ENCODE measurements at places on chromosomes 11 and 22.

DNA sequence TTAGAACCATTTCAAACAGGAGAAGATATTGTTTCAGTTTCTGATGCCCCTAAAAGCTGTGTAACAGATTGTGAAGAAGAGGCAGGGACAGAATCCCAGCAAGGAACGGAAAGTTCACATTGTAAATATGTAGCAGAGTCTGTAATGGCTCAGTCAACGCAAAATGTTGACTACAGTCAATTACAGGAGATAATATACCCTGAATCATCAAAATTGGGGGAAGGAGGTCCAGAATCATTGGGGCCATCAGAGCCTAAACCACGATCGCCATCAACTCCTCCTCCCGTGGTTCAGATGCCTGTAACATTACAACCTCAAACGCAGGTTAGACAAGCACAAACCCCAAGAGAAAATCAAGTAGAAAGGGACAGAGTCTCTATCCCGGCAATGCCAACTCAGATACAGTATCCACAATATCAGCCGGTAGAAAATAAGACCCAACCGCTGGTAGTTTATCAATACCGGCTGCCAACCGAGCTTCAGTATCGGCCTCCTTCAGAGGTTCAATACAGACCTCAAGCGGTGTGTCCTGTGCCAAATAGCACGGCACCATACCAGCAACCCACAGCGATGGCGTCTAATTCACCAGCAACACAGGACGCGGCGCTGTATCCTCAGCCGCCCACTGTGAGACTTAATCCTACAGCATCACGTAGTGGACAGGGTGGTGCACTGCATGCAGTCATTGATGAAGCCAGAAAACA, 40.8 kb downstream of the IGLL1 start:
- no peak overlapping the region for H3K27ac ChIP-seq
- peaks cover 10% of the 10 kb centered on the region for H3K4me1 ChIP-seq
- H3K36me3 ChIP-seq, result no peaks in the 10 kb centered on the region
- peak; percentile 83 for DNase-seq
- peaks cover 6% of the 10 kb centered on the region for H3K27me3 ChIP-seq

DNA sequence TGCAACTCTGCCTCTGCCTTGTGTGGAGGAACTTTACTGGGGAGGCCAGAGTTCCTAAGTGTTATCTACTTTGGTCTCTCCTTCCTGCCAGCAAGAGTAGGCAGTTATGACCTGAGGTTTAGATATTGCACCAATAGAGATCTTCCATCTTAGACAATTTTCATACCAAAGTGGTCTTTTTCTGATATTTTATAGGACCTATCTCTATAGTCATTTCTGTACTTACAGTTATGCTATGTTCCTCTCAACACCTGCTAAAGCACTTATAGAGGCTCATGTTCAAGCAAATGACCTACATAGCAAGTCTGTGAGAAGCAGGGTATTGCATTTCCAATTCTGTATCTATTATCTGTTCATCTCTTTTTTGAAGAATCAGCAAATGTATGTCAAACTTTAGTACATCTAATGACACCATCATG, 80.8 kb downstream of the HORMAD2 start:
- H3K4me1 ChIP-seq, result peaks cover 62% of the 10 kb centered on the region
- H3K27me3 ChIP-seq, result no peaks in the 10 kb centered on the region
- DNase-seq, result no peak
- peak overlapping the region; percentile 91 for H3K27ac ChIP-seq

DNA sequence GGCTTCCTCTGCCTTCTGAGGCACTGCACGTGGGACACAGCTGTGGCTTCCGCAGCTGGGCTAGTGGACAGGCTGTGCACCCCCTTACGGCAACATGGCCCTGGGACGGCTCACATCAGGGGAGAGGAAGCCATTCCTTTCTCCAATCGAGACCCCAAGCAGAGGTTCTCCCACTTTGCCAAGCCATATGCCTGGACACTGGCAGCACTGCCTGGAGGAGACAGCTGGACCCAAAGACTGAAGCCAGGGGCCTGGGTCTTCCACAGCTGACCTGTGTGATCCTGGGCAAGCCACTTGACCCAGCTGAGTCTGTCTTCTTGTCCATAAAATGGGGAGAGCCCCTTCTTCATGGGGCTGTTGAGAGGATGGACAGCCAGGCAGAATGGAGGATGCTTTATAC, 65.4 kb downstream of the SHISAL1 start:
- H3K4me1 ChIP-seq, result no peaks in the 10 kb centered on the region
- H3K27me3 ChIP-seq, result peaks cover 9% of the 10 kb centered on the region
- no peak for DNase-seq
- H3K4me3 ChIP-seq, result no peak overlapping the region

- H3K27ac ChIP-seq, result no peak overlapping the region
- DNase-seq, result no peak
- peaks cover 3% of the 10 kb centered on the region for H3K27me3 ChIP-seq
- peaks cover 12% of the 10 kb centered on the region for H3K4me1 ChIP-seq
- no peak overlapping the region for H3K4me3 ChIP-seq
- no peaks in the 10 kb centered on the region for H3K36me3 ChIP-seq
Observed at GRCh38 chr11:66875378-66875777, 18.5 kb downstream of the LRFN4 start.

GRCh38 chr11:78397398-78397797, 20.2 kb downstream of the GAB2 start:
- H3K36me3 ChIP-seq, result peaks cover 25% of the 10 kb centered on the region
- H3K27me3 ChIP-seq, result no peaks in the 10 kb centered on the region
- DNase-seq, result peak; percentile 33
- peaks cover 42% of the 10 kb centered on the region for H3K4me1 ChIP-seq
- H3K4me3 ChIP-seq, result no peak overlapping the region
- peak overlapping the region; percentile 29 for H3K27ac ChIP-seq

- no peaks in the 10 kb centered on the region for H3K27me3 ChIP-seq
- no peak overlapping the region for H3K4me3 ChIP-seq
- no peaks in the 10 kb centered on the region for H3K4me1 ChIP-seq
- no peaks in the 10 kb centered on the region for H3K36me3 ChIP-seq
Observed at GRCh38 chr11:80831374-80831773, 1390.5 kb upstream of the TENM4 start.

GRCh38 chr11:41533761-41534160, 74.3 kb upstream of the LRRC4C start:
- no peak overlapping the region for H3K27ac ChIP-seq
- H3K4me1 ChIP-seq, result no peaks in the 10 kb centered on the region
- no peaks in the 10 kb centered on the region for H3K27me3 ChIP-seq

DNA sequence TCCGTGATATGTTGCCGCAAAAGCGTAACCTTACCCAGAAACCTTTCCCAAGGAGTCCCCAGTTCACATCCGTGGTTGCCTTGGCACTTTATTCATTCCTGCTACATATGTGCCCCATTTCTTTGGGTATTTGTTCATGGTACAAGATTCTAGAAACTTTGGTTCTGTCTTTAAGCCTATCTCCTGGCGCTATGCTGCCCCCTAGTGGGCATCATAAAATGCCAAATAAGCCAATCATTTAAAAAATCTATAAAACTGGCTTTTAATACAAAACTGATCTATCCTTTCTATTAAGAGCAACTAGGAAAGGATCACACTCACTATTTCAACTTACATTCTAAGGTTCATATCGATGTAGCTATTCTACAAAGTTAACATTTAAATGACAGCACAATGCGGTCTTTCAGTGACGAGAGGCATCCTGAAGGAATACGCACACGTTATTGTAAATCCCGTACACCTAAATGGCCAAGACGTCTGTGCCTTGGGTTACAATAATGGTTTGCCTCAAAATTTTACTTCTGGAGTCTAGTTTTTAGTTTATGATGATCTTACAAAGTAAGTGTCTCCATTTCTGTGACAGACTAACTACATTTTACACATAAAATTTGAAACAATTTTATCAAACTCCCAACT, 16.2 kb downstream of the PIWIL3 start:
- no peak overlapping the region for H3K27ac ChIP-seq
- peaks cover 14% of the 10 kb centered on the region for H3K27me3 ChIP-seq
- no peak overlapping the region for H3K4me3 ChIP-seq
- no peaks in the 10 kb centered on the region for H3K4me1 ChIP-seq

DNA sequence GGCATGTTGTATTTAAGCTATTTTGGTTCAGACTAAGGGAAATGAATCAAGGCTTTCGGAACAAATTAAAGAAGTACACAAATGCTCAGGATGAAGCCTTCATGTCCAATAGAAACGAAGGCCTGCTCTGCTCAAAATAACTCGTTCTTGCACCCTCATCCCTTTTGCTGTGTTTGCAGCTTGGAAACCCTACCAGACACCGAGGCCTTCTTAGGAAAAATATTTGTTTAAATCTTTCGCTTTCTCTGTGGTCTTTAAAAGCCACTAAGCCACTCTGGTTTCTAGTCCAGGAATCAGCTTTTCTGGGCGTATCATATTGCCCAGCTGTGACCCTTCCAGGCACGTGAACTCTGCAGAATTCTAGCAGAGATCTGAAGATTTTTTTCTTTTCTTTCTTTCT, 60.9 kb upstream of the HSPA8 start:
- no peak overlapping the region for H3K4me3 ChIP-seq
- no peak for DNase-seq
- no peak overlapping the region for H3K27ac ChIP-seq

- peaks cover 19% of the 10 kb centered on the region for H3K27me3 ChIP-seq
- no peak for DNase-seq
- no peak overlapping the region for H3K27ac ChIP-seq
- no peaks in the 10 kb centered on the region for H3K4me1 ChIP-seq
- H3K36me3 ChIP-seq, result no peaks in the 10 kb centered on the region
Observed at GRCh38 chr11:34783816-34784317, 132.3 kb downstream of the APIP start.

DNA sequence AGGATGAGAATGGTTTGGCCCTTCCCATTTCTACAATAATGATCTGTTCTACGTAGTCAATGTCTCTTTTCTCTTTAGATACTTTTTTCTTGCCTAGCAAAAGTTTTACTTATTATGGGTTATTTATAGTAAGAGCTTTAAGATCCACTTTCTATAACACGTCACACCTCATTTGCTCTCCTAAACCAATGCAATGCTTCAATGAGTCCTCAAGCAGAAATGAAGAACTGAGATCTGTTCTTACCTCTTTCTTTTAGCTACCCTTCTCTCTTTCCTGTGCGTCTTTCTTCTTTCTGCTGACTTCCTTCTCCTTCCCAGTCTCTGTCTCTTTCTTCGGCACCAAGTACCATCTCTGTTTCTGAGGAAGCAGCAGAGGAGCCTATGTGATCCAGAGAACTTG, 61.8 kb downstream of the SNX19 start:
- no peaks in the 10 kb centered on the region for H3K4me1 ChIP-seq
- no peak overlapping the region for H3K27ac ChIP-seq
- no peak for DNase-seq
- no peak overlapping the region for H3K4me3 ChIP-seq

- no peak overlapping the region for H3K27ac ChIP-seq
- H3K27me3 ChIP-seq, result no peaks in the 10 kb centered on the region
- no peak overlapping the region for H3K4me3 ChIP-seq
- no peaks in the 10 kb centered on the region for H3K4me1 ChIP-seq
- H3K36me3 ChIP-seq, result peaks cover 16% of the 10 kb centered on the region
Observed at GRCh38 chr11:106101819-106102218, 24.4 kb downstream of the AASDHPPT start.

GRCh38 chr11:45964911-45965389, 42.5 kb downstream of the LARGE2 start:
- peaks cover 18% of the 10 kb centered on the region for H3K36me3 ChIP-seq
- H3K27ac ChIP-seq, result no peak overlapping the region
- H3K4me3 ChIP-seq, result no peak overlapping the region
- DNase-seq, result peak; percentile 62

- peaks cover 13% of the 10 kb centered on the region for H3K36me3 ChIP-seq
- H3K4me1 ChIP-seq, result peaks cover 7% of the 10 kb centered on the region
- no peak overlapping the region for H3K27ac ChIP-seq
Observed at GRCh38 chr11:17116117-17116516, 38.6 kb upstream of the RPS13 start.

DNA sequence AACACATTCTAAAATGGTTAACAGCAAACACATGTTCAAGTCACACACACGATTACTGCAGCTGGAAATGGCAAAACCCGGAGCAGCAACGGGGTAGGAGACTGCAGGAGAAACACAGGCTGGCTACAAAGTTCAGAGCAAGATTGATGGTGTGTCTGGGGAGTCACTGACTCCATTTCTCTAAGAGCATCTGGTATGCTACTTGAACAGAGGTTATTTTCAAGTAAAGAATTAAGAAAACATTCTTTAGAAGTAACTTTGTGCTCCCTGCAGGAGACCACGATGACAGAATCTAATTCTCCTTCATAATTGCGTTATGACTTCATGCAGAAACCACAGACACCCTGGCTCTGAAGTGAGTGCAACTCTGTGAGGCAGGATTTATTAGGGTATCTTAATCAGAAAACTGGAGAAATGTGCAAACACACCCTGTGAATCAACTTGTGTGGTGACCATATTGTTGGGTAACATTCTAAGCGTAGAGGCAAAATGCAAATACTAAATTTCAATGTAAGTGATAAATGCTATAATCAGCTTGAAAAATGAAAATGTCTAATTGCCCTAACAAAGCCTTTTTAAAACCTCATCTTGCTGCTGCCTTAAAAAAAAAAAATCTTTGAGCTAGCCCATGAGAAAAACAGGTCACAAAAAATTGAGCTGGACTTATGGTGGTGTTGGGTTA, 303.0 kb downstream of the CADM1 start:
- peaks cover 14% of the 10 kb centered on the region for H3K4me1 ChIP-seq
- peaks cover 15% of the 10 kb centered on the region for H3K27me3 ChIP-seq
- no peaks in the 10 kb centered on the region for H3K36me3 ChIP-seq
- no peak overlapping the region for H3K4me3 ChIP-seq

DNA sequence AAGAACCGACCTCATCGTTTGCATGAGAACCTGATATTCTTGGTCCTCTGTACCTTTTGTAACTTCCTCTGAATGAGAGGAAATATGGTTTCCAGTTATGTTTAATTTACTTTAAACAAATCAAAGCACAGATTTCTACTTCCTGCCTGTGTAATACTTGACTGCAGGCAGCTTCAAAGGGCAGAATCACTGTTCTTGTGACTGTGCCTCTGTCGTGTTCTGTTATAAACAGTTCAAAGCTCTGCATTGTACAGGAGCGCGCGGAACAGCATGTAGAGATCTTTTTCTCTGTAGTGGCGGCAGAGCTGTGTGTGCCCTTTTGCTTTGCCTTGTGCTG, 73.2 kb upstream of the CLDN5 start:
- H3K27me3 ChIP-seq, result peaks cover 3% of the 10 kb centered on the region
- H3K4me1 ChIP-seq, result peaks cover 31% of the 10 kb centered on the region
- H3K4me3 ChIP-seq, result peak overlapping the region; percentile 4

- H3K27me3 ChIP-seq, result no peaks in the 10 kb centered on the region
- no peak overlapping the region for H3K27ac ChIP-seq
- H3K4me3 ChIP-seq, result no peak overlapping the region
Observed at GRCh38 chr11:110805756-110806155, 93.5 kb upstream of the ARHGAP20 start.

Data from activated CD4-positive, alpha-beta memory T cell treated with anti-CD3 and anti-CD28 coated beads, Interleukin-2, amount 10 ng/mL, durations not matched to agents 7 days and 5 days (primary cell).